Urinary bladder (tissue), 4 donors: ENCODE measurements at places on chromosomes 16 and 17. TPM values are rescaled to one million over a fixed set of nuclear protein-coding genes. Genes with fewer than 3 reads are reported as not detected.
A peak's percentile ranks its signal among the peaks of the same experiment; 100 is the strongest.

ACAP1 gene
- 4.3 TPM for polyA plus RNA-seq

HOXB5 gene
- 1.2 TPM for polyA plus RNA-seq

GDE1 gene
- polyA plus RNA-seq, result 73.9 TPM

ESRP2 gene
- 7.1 TPM for polyA plus RNA-seq

HOXB9 gene
- polyA plus RNA-seq, result 0.35 TPM

FA2H gene
- polyA plus RNA-seq, result 2.7 TPM

NCBP3 gene
- polyA plus RNA-seq, result 21.2 TPM

- DNase-seq, result no peak
These were observed 62.1 kb downstream of the CRISPLD2 start for GRCh38 chr16:84881702-84882521.

DNA sequence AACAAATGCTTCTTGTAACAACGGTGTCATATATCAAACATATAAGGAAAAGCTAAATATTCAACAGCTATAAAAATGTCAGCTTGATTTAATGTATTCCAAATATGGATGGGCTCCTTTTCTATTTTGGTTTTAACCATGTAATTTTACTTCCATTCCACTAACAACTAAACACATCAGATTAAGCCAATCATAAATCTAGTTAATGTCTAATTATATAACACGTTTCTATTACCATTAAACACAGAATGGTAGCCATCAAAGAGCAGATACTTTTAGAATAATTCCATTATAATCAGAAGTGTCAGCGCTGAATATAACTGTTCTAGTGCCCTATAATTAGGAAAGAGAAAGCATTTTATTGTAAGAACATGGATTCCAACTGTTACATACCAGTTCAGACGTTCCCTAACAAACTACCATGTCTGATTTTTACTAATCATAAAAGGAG, 10.0 kb downstream of the CMC2 start:
- DNase-seq, result no peak

DNA sequence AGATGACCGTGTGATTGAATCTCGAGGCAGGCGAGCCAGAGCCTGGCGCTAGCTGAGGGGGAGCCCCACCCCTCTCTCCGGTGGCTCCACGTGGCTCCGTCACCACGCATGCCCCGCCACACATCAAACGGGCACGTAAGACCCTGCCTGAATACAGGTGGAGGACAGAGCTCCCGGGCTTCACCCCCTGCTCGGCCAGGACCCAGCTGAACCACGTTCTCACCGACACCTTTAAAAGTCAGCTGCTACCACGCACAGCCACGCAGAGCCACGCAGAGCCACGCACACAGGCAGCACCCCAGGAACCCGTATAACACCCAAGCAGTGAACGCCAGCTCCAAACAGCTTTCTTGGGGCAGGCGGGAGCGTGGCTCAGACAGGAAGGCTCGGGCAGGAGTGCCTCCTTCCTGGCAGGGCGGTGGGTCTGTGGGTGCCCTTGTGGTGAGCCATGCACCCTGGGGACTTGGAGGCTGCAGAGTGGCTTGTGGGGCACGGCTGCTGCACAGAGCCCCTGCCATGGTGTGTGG, 4.4 kb downstream of the TMEM204 start:
- DNase-seq, result no peak

- DNase-seq, result no peak
These were observed 2.8 kb upstream of the ALDH3A2 start for GRCh38 chr17:19645734-19646201.

GRCh38 chr16:57951204-57951960, 19.5 kb downstream of the CNGB1 start:
- DNase-seq, result no peak

- no peak for DNase-seq
These were observed 1.2 kb downstream of the HS3ST4 start for GRCh38 chr16:25692742-25693508.

- no peak for DNase-seq
These were observed 18.9 kb downstream of the MMP15 start for GRCh38 chr16:58044266-58045019.

DNA sequence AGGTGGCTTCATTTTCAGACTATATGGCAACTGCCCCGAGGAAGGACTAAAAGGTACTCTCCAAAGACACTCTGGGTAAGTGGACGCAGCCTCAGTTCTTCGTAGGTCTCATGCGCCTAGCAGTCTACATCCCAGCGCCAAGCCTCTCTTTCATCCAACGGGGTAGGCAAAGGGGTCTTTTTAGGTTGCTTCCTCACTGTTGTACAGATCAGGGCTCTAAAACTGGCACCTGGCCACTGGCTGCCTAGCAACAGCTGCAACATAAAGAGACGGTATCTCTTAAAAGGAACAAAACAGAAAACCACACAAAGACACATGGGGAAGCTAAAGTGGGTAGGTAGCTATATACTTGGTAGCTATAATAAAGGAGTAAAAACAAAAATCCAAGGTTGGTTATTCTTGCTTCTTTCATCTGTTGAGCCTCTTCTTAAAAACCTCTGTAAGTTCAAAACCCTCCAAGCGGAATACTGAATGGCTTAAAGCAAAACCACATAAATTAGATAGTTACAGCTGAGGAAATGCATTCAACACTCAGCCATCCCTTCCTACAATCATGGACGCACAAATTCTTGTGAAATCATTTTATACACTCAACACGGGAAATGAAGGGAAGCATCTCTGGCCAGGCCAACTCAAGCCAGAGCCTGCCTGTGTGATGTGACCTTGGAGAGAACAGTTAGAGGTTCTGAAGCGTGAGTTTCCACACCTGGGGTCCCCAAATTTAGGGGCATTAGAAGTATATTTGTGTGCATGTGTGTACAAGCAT, 22.7 kb downstream of the CYTH1 start:
- peak; percentile 77 for DNase-seq

GRCh38 chr16:88634141-88634993, 4.0 kb upstream of the IL17C start:
- DNase-seq, result no peak

DNA sequence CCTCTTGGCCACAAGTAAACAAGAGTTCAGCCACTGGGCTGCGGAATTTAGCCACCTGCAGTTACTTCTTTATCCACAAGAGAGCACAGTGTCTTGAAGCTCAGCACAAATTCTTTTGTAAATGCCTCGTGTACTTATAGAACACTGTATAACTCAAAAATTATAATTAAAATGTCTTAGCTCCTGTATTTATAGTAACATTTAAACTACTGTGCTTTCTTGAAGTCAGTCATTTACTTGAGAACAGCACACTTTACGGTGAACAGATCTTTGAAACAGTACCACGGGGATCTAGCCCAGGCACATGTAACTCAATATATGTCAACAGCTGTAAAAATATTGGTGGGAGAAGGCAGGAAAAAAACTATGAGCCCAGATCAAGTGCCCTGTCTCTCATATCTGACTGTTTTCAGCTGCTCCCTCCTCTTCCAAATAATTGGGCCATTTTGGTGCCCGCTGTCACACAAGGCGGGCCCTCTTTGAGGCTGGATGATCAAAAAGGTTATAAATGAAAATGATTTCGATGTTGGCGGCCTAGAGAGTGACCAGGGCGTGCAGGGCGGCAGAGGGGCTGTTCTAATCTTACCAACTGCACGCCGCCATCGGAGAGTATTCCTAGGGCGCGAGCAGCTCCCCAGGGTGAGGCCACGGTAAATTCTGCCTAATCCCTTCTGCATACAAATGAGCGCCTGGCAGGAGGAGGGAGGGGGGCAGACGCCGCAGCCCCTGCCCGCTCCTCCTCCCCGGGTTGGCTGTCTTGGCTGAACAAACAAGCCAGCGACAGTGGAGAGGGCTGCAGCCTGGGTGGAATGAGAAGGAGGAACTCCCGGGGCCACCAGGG, 183.2 kb downstream of the C16orf78 start:
- DNase-seq, result no peak

GRCh38 chr17:38507921-38508569, 79.8 kb downstream of the ARHGAP23 start:
- no peak for DNase-seq

DNA sequence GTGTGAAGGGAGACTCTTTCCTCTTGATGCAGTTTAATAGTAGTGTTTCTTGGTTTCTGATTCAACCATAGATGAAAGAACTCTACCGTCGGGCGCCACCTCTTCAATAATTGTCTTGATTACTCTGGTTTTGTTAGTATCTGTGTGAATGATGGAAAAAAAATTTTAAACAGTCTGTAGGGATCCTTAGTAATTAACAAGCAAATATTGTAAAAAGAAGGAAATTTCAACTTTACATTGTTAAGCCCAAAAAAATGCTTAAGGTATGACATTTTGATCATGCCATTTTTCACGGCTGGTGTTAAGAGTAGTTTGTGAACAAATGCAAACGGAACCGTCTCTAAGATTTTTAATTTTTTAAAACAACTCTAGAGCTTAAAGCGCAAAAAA, 4.1 kb downstream of the KRT10 start:
- DNase-seq, result no peak

DNA sequence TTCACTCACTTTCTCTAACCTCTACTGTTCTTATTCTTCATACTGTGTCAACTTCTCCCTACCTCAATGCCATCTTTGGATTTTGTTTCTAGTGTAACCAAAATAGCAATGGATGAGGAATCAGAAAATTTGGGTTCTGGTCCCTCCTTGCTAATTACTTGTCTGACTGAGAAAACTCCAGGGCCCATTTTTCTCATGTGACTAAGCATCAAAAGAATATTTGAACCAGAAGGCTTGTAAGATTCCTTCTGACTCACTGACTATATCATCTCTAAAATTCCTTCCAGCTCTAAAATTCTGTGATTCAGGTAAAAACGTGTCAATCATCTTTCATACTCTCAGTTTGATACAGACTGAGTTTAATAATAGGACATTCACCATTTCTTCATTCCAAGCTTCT, 57.9 kb downstream of the BRIP1 start:
- DNase-seq, result no peak

DNA sequence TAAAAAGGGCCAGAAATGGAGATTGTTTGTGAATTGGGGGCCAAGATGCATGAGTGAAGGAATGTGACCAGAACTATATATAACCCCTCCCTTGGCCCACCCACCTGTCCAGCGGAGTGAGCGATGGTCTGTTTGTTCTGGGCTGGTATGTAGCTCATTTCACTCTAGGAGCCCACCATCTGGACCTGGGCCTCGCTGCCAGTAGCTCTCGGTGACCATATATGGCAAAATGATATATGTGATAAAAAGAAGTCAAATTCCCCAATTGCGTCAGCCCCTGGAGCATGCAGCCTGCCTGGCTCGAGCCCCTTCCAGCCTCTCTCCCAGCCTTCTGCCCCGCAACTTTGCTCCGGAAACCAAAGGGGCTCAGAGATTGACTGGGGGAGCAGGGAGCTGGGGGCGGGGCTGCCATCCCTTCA, 47.3 kb downstream of the CCDC42 start:
- peak; percentile 80 for DNase-seq

DNA sequence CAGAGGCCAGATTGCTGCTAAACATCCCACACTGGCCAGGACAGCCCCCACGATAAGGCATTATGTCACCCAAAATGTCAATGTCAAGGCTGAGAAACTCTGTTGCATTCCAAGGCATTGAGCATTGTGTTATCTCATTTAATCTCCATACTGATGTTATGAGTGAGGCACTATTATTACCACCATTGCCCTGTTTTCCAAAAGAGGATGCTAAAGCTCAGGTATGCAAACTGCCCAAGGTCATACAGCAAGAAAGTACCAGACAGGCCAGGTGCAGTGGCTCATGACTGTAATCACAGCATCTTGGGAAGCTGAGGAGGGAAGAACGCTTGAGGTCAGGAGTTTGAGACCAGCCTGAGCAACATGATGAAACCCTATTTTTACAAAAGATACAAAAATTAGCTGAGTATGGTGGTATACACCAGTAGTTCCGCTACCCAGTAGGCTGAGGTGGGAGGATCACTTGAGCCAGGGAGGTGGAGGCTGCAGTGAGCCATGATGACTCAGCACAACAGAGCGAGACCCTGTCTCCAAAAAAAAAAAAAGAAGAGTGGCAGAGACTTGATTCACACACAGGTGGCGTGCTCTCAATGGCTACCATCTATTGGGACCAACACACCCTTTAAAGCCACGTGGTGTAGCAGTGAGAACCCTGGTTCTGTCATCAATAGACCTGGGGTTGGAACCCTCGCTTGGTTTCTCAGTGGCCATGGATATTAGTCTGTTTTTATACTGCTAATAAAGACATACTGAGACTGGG, 58.8 kb upstream of the GRIN2A start:
- no peak for DNase-seq

DNA sequence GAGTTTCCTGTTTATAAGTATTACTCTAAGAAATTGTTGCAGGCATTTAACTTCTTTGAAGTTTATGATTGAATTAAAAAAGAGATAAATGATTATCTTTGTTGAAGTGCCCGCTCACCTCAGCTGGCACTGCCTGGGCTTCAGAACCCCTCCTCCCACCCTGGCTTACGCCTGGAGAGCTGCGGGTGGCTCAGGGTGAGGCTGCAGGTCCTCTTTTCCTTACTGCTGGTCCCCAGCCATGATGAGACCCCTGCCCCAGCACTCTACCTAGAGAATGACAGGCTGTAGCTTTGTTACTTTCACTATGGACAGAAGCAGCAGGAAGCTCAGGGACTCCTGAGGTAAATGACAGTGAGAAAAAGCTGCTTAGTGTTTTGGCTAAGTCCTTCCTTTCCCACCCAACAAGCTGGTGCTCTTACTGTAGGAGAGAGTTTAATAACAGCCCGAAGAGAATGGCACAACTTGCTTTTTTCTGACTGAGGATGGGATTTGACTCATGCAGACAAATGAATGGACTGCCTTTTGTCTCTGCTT, 62.1 kb downstream of the EPN2 start:
- DNase-seq, result no peak

- DNase-seq, result no peak
These were observed 478.6 kb downstream of the SLC39A11 start for GRCh38 chr17:72613806-72614292.

DNA sequence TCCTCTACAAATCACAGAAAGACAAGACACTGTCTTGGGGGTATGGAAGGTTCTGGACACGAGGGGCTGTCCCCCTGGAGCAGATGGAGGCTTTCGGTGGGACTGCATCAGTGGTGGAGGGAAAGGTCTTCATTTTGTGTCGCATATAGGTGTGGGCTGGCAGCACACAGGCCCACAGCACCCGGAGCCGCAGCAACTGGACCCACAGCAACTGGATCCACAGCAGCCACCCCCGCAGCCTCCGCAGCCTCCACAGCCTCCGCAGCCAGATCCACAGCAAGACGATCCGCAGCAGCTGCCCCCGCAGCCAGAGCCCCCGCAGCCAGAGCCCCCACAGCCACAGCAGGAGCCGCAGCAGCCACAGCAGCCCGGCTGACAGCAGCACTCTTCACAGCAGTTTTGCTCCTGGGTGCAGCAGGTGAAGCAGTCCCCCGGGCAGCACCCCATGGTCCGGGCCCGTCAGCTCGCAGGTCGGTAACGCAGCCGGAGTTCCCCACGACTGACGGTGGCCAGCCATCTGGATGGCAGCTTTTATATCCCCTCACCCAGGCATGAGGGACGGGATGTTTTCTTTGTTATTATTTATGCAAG, at the start of gene KRTAP17-1:
TSS of gene KRTAP17-1 (minus strand) at position 507 of the 591 bp plus-strand sequence. CDS start at position 447, 60 bp downstream.
- DNase-seq, result no peak

- no peak for DNase-seq
These were observed 131.2 kb upstream of the CORO6 start for GRCh38 chr17:29753845-29754439.
